GF-D8 (cell line): ENCODE measurements at places on chromosomes 4 and X.
A peak's percentile ranks its signal among the peaks of the same experiment; 100 is the strongest.

GRCh38 chr4:1841201-1841886 lies 14.6 kb downstream of the LETM1 start:
- no peak for DNase-seq

DNA sequence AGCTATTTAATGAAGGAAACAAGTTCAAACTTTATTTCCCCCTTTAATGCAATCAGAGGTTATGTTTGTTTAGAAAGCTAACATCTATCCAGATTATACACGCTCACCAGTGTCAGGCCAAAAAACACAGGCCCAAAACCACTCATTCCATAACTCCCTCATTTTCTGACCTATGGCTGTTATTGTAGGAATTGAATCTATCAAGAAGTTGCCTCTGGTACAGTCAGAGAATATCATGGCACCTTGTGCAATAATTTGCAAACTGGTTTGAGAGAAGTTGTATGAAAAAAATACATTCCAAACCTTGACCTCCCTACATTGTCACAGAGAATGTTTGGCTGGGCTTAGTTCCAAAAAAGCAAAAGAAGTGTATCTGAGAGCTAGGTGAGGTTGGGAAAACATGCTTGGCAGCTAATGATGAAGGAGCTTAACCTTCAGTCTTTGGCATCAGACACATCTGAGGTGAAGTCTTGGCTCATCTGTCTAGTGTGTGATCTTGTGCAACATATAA lies 591.0 kb downstream of the ANKRD50 start:
- DNase-seq, result no peak

DNA sequence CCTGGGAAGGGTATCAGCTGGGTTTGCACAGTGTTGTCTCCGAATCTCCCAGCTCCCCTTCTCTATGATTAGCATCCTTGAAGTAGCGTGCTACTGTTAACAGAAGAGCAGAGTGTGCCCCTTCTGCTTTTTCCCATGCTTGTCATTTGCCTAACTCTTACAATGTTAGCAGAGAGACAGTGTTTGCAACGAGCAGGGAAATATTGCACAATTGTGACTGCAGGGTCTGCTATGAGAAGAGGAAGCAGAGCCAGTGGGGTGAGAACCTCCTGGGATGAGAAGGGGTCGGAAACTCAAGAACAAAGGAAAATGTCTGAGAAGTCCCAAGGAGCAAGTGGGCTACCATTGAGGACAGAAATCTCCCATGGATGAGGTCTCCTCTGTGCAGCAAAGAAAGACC lies 7.8 kb upstream of the CHRNA9 start:
- DNase-seq, result peak; percentile 88

GRCh38 chr4:21387683-21388082 lies 560.9 kb downstream of the KCNIP4 start:
- no peak for DNase-seq

GRCh38 chrX:13968198-13968597 lies 61.5 kb downstream of the GEMIN8 start:
- no peak for DNase-seq

GRCh38 chr4:77175201-77175611 lies 18.2 kb downstream of the CCNG2 start:
- no peak for DNase-seq

DNA sequence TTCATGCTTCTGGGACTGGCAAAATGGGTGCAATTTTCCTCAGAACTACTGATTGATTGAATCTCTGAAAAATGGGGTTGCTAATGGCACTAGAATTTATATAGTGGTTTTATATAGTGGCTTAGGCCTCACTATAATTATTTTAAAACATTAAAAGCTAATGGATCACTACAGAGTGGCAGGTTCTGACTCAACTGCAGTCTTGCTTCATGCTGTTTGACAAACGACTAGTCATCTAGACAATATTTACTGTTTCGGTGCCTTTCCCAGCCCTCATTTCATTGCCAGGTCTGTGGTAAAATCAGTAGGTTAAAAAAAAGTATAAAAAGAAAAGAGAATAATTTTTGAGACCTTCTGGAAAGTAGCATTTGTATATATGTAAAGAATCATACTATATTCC lies 352.8 kb upstream of the ATOH1 start:
- no peak for DNase-seq

GRCh38 chr4:53813998-53814397 lies 222.7 kb upstream of the LNX1 start:
- DNase-seq, result no peak

- no peak for DNase-seq
Measured at GRCh38 chrX:15617111-15617510, 16.4 kb upstream of the ACE2 start.

- no peak for DNase-seq
Measured at GRCh38 chr4:135934026-135934425, 1598.3 kb downstream of the PCDH18 start.

- DNase-seq, result no peak
Measured at GRCh38 chr4:145679991-145680455, at the start of gene C4orf51. Gene C4orf51, plus strand, starts transcription at chr4:145680146. Its CDS starts 58 bp downstream, at chr4:145680204.

DNA sequence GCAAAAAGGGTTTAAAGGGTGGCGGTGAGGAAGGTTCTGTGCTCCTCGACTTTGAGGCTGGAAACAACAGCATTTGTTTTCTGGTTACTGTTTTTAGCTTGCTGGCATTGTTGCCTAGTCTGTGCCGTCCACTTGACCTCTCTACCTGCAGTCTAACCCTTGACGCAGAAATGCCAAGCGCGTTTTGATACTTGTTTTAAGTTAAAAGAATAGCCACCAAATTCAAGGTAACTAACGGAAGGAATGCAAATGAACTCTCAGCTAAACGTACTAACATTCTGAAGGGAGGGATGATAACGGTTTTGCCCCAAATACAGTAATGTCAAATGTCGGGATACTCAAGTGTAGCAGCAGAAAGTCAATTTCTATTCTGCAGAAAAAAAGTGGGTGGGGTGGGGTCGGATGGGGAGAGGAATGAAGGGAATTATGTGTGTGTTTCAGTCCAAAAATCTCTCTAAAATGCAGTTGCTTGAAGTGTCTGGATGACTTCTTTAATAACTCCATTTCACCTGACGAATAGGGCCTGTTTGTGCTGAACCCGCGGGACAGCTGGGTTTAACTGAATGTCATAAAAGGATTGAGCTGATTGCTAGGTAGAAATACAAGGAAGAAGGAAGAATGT lies 3.4 kb upstream of the NKX6-1 start:
- no peak for DNase-seq

DNA sequence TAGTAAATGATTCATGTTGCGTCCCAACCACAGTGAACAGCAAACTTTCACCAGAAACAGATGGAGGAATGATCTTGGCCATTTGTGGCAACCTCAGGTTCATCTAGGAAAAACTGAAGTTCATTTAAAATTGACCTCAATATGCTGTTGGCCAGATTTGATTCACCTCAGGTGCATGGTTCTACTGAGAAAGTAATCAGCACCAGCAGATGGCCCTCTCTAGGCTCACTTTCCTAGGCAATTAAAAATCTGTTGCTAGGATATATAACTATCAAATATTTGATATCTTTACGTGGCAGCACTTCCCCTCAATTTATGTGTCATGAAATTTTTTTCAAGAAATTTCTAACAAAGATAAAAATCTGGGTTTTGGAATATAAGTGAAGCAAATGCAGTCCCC lies 344.7 kb downstream of the GALNTL6 start:
- no peak for DNase-seq

- no peak for DNase-seq
Measured at GRCh38 chrX:154714925-154715324, 36.0 kb downstream of the GAB3 start.

DNA sequence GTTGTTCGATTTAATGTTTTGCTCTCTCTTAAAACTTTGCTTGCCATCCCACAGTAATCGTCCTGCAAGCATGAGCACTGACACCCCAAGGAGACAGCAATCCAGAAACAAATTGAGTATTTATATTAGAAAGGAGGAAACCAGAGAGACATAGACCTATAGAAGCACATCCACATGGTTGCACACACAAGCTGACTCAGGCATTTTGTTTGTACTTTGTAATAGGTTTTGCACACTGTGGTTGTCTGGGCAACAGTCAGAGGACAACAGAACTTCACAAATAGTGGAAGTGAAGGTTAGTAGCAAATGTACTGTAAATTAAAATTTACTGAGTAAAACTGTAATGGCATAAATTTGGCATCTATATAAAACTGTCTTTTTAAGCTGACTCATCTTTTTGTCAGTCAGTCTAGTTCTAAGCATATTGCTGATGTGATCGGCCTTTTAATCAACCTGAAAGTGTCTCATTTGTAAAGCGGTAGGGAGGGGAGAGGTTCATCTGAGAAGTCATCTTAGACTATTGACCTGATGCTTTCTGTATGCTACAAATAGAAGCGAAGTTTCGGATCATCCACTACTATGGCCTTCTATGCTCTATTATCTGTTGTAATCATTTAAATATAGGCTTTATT lies 1624.7 kb downstream of the ARAP2 start:
- no peak for DNase-seq

GRCh38 chr4:126838941-126839679 lies 793.6 kb upstream of the INTU start:
- no peak for DNase-seq

- no peak for DNase-seq
Measured at GRCh38 chr4:73588613-73589012, 31.6 kb downstream of the RASSF6 start.

- no peak for DNase-seq
Measured at GRCh38 chrX:139883984-139884383, 48.9 kb downstream of the ATP11C start.

DNA sequence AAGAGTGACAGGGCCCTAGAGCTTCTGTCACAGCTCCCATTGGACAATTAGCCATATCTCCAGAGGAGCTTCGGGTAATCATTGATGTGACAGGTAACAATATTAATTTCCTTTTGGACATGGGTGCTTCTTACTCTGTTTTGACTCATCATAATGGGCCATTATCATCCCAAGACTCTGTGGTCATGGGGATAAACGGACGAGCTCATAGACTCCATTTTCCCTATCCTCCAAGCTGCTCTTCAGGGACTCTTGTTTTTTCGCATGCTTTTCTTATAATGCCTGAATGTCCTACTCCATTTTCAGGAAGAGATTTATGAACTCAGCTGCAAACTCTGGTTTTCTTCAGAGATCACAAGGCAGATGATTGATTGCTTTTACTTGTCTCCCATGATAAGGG lies 17.0 kb upstream of the UGT2B17 start:
- no peak for DNase-seq

DNA sequence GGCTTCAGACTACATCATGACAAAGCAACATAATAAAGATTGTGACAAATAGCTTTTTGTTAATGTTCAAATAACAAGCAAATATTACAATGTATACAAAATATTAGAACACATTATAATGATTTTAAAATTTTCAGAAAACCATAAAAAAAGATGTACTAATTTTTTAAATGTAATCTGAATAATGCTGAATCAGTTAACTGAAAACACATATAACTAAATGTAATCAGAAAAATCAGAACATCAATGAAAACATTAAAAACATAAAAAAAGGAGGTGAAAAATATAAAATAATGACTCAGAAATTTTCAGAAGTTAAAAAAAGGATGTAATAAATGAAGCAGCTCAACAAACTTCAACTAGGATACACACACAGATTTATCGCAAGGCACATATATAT lies 53.5 kb downstream of the ZNF721 start:
- no peak for DNase-seq

DNA sequence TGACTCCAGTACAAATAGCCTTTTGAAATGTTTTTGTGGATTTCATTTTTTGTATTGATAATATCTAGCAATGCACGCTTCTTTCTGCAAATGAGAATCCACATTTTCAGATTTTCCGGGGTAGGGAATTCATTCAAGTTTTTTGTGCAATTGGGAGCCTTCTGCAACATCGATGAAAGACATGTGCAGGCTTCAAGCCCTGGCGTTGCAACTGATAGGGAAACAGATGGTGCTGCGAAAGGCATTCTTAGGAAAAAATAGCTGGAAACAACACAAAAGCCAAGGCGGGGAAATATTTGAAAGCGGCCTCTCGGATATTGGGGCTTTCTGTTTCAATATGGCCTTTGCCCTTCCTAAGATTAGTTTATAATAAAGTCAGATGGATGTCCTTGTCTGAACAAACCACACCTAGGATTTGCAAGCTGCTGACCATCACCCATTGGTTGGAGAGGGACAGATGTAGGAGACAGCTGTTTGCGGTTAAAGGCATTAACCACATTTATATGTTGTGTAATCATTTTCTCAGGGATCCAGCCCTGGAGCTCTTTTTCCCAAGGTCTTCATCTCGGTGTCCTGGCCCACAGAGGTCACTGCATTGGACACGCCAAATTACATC lies 136.5 kb downstream of the PRKX start:
- no peak for DNase-seq

GRCh38 chr4:16443504-16444088 lies 217.3 kb upstream of the TAPT1 start:
- no peak for DNase-seq

- no peak for DNase-seq
Measured at GRCh38 chrX:134004084-134004483, 18.7 kb upstream of the GPC3 start.
